ENCODE measurements at places on chromosomes 7 and 10.

DNA sequence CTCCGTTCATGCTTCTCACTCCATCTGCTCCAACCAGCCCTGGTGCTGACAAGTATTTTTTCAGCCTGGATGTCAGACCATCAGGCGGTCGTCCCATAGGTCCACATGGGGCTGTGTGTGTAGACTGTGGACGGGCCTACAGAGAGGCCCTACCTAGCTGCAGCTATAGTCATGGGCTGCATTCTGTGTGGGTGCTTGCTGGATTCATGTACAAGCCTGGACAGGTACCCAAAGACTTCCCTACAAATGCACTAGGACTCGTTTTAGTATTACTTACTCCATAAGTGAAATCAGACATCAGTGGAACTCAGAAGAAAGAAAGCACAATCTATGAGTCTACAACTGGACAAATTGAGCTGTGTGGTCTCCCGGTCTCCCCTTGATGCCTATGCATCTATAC is 146.8 kb downstream of the PKD1L1 start:
- DNase-seq, result no peak

DNA sequence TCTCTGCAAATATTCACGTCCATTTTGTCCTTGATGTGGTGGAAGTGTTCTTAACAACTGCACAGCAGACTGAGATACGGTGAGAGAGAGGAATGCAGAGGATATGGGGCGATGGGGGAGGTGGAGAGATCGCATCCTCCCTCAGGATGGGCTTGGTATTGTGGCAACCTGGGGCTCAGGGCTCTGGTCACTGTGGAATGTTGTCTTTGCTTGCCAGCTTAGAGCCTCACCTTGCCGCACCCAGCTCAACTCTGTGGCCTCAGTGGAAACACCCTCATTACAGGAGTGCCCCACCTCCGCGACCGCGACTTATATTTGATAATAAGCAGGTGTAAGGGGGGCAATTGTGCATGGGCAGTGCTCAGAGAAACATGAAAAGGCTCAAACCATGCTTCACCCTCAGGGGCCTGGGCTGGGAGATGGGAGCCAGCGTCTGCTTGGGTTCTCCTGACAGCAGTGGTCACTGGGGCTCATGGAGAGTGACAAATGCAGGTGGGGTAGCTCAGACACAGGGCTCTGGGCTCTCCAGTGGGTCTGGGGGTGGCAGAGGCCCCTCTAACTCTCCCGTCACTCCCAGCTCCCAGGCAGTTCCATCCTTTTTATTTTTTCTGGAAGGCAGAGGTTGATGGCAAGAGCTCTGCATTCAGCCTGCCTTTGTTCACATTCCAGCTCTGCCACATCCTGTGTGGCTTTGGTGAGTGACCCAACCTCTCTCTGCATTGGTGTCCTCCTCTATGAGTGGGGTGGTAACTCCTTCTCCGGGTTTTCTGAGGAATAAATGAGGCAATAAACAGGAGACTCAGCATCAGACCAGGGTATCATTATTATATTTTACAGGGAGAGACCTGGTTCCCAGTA is 43.1 kb upstream of the EMX2 start:
- no peak for DNase-seq

DNA sequence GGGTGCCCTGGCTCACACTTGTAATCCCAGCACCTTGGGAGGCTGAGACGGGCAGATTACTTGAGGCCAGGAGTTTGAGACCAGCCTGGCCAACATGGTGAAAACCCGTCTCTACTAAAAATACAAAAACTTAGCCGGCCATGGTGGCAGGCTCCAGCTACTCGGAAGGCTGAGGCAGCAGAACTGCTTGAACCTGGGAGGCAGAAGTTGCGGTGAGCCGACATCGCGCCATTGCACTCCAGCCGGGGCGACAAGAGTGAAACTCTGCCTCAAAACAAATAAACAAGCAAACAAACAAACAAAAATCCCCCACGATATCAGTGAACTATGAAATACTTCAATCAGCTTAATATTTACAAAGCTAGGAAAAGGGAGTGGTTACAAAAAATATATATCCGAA is 382.3 kb upstream of the KCND2 start:
- DNase-seq, result no peak

DNA sequence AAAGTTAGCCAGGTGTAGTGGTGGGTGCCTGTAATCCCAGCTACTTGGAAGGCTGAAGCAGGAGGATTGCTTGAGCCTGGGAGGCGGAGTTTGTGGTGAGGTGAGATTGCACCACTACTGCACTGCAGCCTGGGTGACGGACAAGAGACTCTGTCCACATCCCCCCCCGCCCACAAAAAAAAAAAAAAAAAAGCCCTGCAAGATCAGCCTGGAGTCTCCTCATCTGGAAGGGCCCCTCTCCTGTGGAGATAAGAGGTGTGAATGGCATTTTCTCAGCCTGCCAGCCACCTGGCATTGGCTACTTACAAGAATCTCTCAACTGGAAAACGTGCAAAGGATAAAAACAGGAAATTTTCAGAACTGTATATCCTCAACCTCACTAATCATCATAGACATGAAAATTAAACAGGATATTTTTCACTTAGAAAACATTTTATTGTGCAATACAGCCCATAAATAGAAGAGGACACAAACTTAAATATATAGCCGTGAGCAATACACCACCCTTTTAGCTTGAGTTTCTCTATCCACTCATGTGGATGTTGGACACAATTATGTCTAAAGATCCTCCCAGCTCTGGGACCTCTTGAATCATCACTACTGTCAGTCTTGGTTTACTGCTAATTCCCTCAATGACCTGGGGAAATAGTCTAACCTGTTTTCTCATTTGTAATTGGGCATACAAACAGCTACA is 11.3 kb upstream of the TSPAN15 start:
- DNase-seq, result no peak

GRCh38 chr7:23712368-23713284 is 2.6 kb downstream of the STK31 start:
- no peak for DNase-seq

GRCh38 chr7:103637726-103638125 is 191.7 kb upstream of the SLC26A5 start:
- DNase-seq, result no peak
